Stimulated activated CD8-positive, alpha-beta memory T cell treated with anti-CD3 and anti-CD28 coated beads, Interleukin-2, amount 100 ng/mL, for 48 hours (primary cell): ENCODE measurements at places on chromosomes 4 and X.

- DNase-seq: no peak
Measured at GRCh38 chrX:84690228-84690627, 188.0 kb upstream of the HDX start.

- DNase-seq: no peak
Measured at GRCh38 chrX:142251680-142252079, 46.6 kb upstream of the MAGEC2 start.

GRCh38 chr4:13627606-13628311 is at the start of gene BOD1L1:
Gene BOD1L1 (minus strand): TSS chr4:13627725. CDS start chr4:13627587, 138 bp downstream.
- peak; percentile 74 for DNase-seq

DNA sequence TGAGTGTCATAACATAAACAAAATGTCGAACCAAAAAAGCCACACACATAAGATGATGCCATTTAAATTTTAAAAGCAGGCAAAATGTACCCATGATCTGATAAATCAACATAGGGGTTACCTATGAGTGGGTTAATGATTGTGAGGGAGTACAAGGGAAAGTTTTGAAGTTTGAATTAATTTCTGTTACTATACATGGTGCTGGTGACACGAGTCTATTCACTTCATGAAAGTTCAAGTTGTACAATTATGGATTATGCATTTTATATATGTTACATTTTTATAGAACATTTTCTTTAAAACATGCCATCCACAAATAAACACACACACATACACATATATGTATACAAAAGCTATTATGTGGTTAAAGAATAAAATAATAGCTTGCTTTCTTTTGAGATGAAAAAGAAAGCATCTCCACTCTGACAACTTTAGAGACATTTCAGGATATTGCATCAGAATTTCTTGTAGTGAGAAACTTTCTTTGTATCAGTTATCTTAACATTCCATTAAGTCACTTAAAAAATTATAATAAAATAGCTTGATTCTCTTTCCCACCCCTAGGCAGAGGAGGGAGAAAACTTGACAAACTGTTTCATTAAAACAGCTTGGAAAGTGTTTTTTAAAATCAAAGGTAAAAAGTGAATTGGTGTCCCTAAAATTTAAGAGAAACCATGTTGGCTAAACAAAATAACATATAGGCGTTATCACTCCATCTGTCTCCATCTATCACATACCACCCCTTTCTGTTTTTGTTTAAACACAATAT is 891.8 kb upstream of the NDST4 start:
- no peak for DNase-seq

GRCh38 chrX:82134378-82134777 is 932.5 kb downstream of the SH3BGRL start:
- no peak for DNase-seq

GRCh38 chrX:18951032-18951431 is 32.9 kb downstream of the PHKA2 start:
- no peak for DNase-seq

DNA sequence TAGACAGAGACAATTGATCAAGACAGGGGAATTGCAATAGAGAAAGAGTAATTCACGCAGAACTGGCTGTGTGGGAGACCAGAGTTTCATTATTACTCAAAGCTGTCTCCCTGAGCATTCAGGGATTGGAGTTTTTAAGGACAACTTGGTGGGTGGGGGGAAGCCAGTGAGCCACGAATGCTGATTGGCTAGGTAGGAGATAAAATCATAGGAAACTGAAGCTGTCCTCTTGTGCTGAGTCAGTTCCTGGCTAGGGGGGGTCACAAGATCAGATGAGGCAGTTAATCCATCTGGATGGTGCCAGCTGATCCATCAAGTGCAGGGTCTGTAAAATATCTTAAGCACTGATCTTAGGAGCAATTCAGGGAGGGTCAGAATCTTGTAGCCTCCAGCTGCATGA is 358.6 kb downstream of the GPM6A start:
- no peak for DNase-seq

GRCh38 chr4:153788413-153789276 is at the start of gene SFRP2:
Gene SFRP2 (minus strand): TSS chr4:153789083. CDS start chr4:153788835, 248 bp downstream.
- DNase-seq: no peak

DNA sequence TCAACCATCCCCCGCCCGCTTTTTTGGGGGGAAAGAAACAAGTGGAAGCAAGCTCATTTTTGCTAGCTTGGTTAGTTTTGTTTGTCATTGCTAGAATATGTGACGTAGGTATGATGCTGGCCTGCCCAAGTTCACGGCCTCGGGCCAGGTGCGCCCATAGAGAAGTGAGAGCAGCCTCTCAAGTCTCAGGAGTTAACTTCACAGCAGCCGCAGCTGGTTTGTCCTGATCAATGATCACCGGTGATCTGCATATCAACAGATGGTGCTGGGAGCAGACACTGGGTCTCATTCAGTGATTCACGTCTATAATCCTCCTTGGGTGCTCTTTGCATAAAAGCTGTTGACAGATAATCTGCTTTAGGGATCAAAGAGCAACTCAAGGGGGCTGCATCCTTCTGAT is 50.1 kb downstream of the ENPP6 start:
- no peak for DNase-seq

DNA sequence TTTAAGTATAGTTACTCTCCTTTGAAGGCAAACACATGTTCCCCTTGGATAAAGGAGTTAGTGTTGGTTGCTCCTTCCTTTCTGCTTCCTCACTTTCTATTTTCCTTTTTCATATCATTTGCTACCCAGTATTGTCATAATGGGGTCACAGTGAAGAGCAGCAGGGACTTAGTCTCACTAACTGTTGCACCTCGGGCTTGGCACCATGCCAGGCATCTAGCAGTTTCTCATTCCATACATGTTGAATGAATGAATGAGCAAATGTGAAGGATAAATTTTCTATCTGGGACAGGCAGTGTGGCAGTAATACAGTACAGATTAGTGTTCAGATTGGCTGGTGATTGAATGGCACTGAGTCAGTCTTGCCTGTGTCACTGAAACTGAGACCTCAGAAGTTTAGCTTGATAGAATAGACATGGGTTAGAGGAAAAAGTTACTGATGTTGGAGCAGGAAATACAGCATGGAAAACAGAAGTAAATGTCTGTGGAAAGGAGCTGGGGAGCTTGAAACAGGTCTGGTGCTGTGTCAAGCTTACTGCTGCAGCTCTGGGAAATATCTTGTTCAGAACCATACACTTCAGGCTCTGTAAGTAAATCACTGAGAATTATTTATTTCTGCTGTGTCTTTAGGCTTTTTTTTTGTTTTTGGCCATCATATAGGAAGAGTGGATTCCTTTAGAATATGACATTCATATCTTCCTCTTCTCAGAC is 55.8 kb upstream of the PITX2 start:
- no peak for DNase-seq

DNA sequence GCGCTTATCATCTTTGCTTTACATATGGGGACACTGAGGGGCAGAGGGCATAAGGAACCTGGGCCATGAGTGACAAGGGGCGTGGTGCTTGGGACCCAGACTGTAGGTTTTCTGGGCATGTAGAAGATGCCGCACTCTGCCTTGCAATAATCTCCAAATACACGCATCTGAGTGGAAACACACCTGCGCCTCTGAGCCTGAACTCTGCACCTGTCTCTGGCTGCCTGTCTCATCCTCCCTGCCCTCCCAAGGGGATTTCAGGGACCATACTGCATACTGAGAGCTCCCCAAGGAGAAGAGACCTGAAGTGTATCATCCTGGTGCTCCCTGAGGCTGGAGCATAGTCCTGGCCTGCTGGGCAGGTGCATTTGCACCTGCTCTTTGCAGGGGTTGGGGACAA is 34.7 kb upstream of the ASMTL start:
- no peak for DNase-seq

GRCh38 chr4:31085689-31086088 is 365.5 kb downstream of the PCDH7 start:
- no peak for DNase-seq

DNA sequence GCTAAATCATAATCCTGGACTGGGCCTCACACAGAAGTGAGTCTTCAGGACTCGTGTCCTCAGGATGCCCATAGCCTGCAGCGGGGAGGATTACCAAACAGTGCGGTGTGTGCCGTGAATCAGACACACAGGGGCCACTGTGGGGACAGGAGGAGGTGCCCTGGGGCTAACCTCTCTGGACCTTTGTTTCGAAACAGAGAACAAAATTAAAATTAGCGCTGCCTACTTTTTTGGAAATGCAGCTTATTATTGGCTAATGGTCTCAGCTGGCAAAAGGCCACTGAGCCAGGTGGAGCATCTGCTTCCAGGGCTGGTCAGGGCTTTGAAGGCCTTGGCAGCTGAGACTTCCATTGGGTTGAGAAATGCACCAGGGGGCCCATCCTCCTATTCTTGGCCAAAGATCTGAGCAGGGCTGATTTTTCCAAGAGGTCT is 236.2 kb downstream of the EVC2 start:
- no peak for DNase-seq
